ENCODE measurements at places on chromosomes 11 and 22. TPM values are rescaled to one million over a fixed set of nuclear protein-coding genes. Genes with fewer than 3 reads are reported as not detected.

DNA sequence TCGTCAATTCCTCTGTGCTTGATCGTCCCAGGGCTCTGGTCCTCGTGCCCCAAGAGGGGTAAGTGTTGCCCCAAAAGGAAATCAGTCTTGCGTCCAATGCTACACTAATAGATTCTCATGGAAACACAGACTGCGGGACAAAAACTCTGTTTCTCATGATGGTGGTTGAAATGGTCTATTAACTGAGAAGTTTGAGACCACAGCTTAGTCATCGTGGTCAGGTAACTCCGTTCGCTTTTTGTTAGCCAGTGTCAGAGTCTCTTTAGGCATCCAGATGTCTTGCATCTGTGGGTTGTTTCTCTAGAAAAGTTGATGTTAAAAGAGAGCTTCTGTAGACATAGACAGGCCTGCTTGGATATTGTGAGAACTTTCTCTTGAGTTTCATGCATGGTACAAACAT, 104.6 kb upstream of the SORL1-AS1 start:
- H3K4me1 ChIP-seq: no peaks in the 10 kb centered on the region
- H3K27me3 ChIP-seq: no peaks in the 10 kb centered on the region
- DNase-seq: no peak
- H3K36me3 ChIP-seq: peaks cover 13% of the 10 kb centered on the region
- no peak overlapping the region for H3K4me3 ChIP-seq

- peaks cover 6% of the 10 kb centered on the region for H3K4me1 ChIP-seq
- H3K4me3 ChIP-seq: no peak overlapping the region
These were observed 41.3 kb downstream of the CD6 start for GRCh38 chr11:61012737-61013215.

GRCh38 chr22:18021431-18021830, 2.9 kb downstream of the MICAL3 start:
- no peaks in the 10 kb centered on the region for H3K27me3 ChIP-seq
- H3K27ac ChIP-seq: peak overlapping the region; percentile 90
- DNase-seq: no peak
- no peak overlapping the region for H3K4me3 ChIP-seq

- H3K36me3 ChIP-seq: no peaks in the 10 kb centered on the region
- H3K27ac ChIP-seq: no peak overlapping the region
- H3K4me1 ChIP-seq: no peaks in the 10 kb centered on the region
- no peaks in the 10 kb centered on the region for H3K27me3 ChIP-seq
- H3K4me3 ChIP-seq: no peak overlapping the region
- DNase-seq: no peak
These were observed 96.2 kb downstream of the RASSF10 start for GRCh38 chr11:13105237-13105844.

- H3K4me1 ChIP-seq: peaks cover 41% of the 10 kb centered on the region
- H3K36me3 ChIP-seq: no peaks in the 10 kb centered on the region
- no peaks in the 10 kb centered on the region for H3K27me3 ChIP-seq
- no peak for DNase-seq
These were observed 1.3 kb upstream of the BARX2 start for GRCh38 chr11:129374081-129374992.

- no peak overlapping the region for H3K27ac ChIP-seq
- H3K4me1 ChIP-seq: peaks cover 10% of the 10 kb centered on the region
- DNase-seq: no peak
- no peak overlapping the region for H3K4me3 ChIP-seq
These were observed 118.2 kb downstream of the ABTB2 start for GRCh38 chr11:34239465-34240149.

GRCh38 chr11:133347988-133348387, 184.3 kb downstream of the OPCML start:
- no peaks in the 10 kb centered on the region for H3K4me1 ChIP-seq
- no peak for DNase-seq
- no peak overlapping the region for H3K27ac ChIP-seq
- no peaks in the 10 kb centered on the region for H3K36me3 ChIP-seq
- H3K4me3 ChIP-seq: no peak overlapping the region

DNA sequence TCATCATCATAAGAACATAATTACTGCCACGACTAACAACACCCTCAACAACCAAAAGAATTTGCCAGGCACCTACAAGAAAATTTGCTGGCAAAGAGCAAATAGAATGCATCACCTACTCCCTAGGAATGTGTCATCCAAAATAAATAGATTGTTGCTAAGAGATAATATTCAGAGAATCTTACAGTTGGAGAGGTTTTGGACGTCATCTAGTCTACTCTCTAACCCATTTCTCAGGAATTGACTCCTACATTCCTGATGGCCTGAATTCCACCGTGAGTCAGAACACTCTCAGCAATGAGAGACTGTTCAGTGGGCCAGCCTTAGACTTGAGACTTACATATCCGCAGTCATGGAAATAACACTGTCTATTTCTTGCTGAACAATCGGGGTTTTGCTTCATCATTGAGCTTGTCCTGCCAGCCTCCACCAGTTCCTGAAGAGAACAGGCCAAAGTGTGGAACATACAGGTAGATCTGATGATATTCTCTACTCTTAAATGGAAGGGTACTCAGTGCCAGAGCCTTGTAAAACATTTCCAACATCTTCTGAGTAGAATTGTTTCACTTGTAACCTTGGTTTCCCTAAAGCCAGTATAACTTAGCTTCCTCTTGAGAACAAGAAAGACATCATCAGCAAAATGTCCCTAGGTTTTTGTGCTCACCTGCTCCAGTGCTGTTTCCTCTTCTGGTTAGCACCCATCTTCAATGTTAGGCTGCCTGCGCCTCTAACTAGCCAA, 8.3 kb downstream of the KIRREL3 start:
- no peak overlapping the region for H3K4me3 ChIP-seq
- no peaks in the 10 kb centered on the region for H3K36me3 ChIP-seq
- no peak overlapping the region for H3K27ac ChIP-seq
- no peak for DNase-seq
- H3K4me1 ChIP-seq: peaks cover 7% of the 10 kb centered on the region

DNA sequence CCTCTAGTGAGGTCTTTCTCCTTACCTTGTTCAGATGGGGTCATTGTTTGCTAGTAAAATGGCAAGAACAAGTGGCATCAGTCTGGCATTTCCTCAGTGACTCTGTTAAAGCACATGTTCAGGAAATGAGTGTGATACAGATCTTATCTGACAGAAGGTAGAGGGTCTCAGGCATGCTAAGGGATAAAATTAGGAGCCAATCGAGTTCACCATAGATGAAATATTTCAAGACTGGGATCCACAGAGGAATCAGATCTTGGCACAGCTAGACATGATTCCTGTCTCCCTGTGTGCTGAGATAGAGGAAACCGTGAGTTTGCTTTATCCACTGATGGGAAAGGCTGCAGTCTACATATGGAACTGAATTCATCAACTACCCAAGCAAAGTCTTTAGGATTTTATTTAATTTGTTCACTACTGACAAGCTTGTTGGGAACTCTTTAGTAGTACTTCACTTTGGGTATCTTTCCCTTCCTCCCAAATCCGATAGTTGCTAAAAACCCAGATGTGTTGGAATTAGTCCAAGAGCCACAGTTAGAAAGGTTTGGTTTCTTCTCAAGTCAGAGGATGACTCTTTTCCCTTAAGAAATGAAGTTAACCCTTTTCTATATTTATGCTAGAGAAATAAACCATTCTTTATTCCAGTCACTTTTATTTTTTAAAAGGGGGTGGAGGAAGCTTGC, 18.4 kb downstream of the FAM118B start:
- H3K27ac ChIP-seq: no peak overlapping the region
- H3K27me3 ChIP-seq: no peaks in the 10 kb centered on the region
- peaks cover 17% of the 10 kb centered on the region for H3K36me3 ChIP-seq

DNA sequence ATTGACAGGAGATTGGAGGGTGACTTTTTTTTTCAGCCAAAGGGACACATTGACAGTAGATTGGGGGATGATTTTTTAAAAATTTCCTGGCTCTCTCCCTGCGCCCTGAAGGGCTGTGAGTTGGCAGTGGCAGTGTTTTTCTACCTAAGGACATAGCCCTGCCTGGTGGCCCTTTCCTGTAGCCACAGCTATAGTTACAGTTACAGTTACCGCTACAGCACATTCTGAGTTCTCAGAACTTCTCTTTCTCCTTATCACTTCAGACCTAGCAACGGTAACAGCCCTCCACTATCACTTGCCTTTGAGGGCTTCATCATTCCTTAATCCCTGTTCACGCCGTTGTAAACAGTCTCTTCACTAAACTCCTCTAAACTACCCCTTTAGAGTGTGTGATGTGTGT, 684 bp downstream of the MRGPRX2 start:
- no peak overlapping the region for H3K4me3 ChIP-seq
- H3K27me3 ChIP-seq: no peaks in the 10 kb centered on the region
- H3K27ac ChIP-seq: no peak overlapping the region
- H3K4me1 ChIP-seq: no peaks in the 10 kb centered on the region
- H3K36me3 ChIP-seq: no peaks in the 10 kb centered on the region

DNA sequence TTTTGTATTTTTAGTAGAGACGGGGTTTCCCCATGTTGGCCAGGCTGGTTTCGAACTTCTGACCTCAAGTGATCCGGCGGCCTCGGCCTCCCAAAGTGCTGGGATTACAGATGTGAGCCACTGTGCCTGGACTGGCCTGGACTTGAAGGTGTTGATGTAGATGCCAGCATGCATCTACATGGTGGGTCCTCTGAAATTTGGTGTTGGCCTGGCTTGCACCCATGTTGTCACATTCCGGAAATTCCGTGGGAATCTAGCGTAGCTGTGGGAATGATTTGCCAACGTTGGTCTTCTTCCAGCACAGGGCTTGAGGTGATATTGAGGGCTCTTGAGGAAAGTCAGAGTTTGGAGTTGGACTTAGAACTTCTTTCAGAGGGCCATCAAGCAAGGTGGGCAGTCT, 6.5 kb downstream of the PACS1 start:
- H3K4me1 ChIP-seq: peaks cover 38% of the 10 kb centered on the region
- DNase-seq: no peak
- no peak overlapping the region for H3K27ac ChIP-seq
- no peaks in the 10 kb centered on the region for H3K27me3 ChIP-seq
- peaks cover 22% of the 10 kb centered on the region for H3K36me3 ChIP-seq

DNA sequence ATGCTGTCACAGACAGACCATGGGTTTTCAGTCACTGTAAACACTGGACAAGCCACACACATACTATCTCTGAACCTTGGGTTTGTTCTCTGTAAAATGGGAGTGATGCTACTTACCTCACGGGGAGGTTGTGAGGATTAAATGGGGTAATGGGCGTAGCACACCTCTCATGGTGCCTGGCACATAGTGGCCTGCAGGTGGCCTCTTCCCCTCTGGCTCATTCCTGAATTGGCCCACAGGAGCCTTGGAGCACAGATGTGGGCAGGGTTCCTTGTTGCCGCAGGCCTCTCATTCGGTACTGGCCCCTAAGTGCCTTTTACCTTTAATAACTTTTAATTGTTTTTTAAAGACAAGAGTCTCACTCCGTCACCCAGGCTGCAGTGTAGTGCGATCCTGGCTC, 11.7 kb downstream of the MICAL2 start:
- H3K4me3 ChIP-seq: no peak overlapping the region
- DNase-seq: no peak
- peak overlapping the region; percentile 80 for H3K27ac ChIP-seq

DNA sequence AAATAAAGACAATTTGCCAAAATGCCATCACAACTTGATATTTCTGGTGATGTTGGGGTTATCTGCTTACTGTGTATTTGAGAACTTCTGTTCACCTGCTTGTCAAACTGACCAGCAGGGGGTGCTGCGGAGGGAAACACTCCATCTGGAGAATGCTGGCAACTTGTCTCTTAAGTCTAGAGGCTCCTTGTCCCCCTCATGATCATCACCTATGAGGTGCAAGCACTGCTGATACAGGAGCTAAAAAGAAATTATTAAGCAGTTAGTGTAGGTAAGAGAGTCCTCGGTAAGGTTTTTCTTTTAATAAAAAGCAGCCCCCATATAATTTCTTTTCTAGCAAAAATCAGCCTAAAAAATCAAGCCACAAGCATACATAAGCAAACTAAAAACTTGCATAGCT, 32.7 kb upstream of the GLYATL1B start:
- no peaks in the 10 kb centered on the region for H3K36me3 ChIP-seq
- no peak overlapping the region for H3K4me3 ChIP-seq
- H3K4me1 ChIP-seq: peaks cover 6% of the 10 kb centered on the region
- H3K27me3 ChIP-seq: no peaks in the 10 kb centered on the region
- no peak for DNase-seq

DNA sequence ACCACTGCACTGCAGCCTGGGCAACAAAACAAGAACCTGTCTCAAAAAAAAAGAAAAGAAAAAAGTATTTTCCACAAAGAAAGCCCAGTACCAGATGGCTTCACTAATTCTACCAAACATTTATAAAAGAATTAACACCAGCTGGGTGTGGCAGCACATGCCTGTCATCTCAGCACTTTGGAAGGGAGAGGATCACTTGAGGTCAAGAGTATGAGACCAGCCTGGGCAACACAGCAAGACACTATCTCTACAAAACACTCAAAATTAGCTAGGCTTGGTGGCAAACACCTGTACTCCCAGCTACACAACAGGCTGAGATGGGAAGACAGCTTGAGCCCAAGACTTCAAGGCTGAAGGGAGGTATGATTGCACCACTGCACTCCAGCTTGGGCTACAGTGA, 20.1 kb downstream of the RSF1 start:
- no peak overlapping the region for H3K4me3 ChIP-seq
- no peak for DNase-seq

OR10AG1 gene
- total RNA-seq: not detected

MN1 gene
- total RNA-seq: 31.6 TPM

MUC5AC gene
- under 0.01 TPM for total RNA-seq

ZDHHC13 gene
- 5.0 TPM for total RNA-seq

PGR gene
- 6.3 TPM for total RNA-seq
